ENCODE measurements at places on chromosomes 6 and 20.

DNA sequence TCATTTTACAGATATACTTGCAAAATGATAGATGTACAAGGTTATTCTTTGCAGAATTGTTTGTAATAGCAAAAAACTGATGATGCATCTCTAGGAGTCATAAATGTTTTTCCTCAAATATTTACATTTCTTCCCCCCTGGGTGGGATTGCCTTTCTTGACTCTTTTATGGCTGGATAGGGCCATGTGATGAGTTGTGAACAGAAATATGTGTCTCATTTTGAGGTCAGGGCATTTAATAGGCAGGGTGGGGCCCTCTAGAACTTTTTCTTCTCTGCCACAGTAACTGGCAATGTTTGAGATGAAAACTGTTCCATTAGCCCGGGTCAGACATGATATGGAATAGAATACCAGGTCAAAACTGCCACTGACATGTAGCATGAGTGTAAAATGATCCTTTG lies 159.5 kb upstream of the SYNCRIP start:
- DNase-seq = no peak

GRCh38 chr20:10927936-10928840 lies 254.4 kb upstream of the JAG1 start:
- no peak for DNase-seq

DNA sequence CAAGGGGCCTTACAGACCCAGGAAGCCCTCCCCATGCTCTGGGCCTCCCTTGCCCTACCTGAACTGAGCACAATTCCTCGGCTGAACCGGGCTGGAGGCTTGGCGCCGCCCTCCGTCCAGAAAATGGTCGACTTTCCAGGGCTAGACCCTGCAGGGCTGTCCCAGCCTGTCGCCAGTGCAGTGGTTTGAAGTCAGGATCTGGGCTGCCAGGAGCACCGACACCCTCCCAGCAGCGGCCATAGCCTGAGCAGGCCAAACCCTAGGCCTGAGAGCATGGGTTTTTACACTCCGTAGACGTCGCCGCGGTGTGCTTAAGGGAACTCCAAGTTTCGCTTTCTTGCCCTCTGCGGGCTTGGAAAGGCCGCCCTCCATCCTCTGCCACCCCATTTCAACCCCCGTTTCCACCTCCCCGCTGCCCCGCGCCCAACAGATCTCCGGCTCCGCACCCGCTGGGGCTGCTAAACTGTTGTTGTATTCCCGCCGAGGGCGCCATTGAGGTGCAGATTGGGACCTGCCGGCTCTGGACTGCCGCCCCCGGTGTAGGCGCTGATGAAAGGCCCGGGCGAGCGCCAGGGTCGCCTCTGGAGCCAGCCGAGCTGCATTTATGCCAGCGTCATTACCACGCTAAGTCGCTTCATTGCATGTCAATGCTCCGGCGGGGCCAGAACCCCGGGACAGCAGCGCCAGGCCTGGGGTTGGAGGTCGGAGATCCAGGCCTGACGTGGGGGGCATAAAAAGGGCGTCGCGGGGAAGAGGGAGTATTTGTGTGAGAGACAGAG lies 2.2 kb upstream of the TFAP2A start:
- DNase-seq = no peak

GRCh38 chr6:159879856-159880255 lies 10.9 kb upstream of the MAS1 start:
- no peak for DNase-seq

- no peak for DNase-seq
Observed at GRCh38 chr6:164378330-164378729, 931.1 kb downstream of the C6orf118 start.

GRCh38 chr6:139994998-139995397 lies 620.5 kb upstream of the CITED2 start:
- DNase-seq = no peak

DNA sequence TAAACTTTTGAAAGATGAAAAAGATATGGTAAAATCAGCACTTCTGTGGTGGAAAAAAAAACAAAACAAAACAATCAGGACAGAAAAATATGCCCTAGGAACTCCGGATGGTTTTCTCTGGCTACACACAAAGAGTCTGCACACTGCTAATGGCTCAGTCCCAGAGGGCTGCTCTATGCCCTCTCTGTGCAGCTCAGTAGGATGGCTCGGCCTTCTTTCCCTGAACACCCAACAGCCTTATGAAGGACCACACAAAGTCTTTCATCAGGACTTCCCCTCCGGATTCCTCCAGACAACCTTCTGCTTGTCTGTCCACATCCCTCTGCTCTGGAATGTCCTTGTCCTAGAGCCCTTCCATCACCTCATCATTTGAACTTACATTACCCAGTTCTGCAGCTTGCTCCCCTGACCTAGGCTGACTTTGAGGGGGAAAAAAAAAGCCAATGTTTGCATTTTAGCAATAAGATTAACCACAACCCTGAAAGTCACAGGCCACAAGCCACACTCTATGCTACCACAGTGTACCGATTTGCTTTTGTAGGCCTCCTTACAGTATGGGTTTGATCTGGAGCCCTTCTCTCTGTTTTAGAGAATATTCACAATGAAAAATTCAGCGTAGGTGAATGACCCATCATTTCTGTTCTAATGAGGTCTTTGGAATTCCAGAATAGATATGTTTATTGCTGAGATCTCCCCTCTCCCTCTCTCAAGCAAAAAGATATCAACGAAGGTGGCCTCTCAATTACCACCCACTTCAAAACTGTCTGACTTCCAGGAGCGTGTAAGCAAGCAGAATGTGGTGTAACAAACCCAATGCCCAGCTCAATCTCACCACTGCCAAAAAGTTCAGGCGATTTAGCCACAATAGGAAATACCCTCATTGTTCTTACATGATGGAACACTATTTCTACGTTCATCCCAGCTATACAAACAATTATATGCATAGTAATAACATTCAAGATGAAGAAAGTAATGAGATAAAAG lies 164.0 kb downstream of the GMDS start:
- DNase-seq = no peak

- DNase-seq = no peak
Observed at GRCh38 chr6:138240476-138241245, 22.4 kb upstream of the PBOV1 start.

DNA sequence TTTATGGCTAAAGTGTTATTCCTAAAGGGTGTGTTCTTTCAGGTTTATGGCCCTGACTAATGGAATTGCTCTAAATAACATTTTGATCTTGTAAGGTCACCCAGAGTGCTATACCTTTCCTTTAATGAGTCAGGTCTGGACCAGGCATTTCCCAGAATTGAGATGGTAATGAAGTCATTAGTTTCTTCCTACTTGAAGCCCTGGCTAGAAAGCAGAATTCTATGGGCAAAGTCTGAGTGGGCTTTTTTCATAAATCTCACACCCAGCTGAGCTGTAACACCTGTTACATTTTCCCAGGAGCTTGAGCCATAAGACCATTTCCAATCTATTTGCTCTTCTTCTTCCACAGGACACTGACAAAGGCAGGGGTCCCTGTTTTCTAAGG lies 122.0 kb upstream of the ID4 start:
- DNase-seq = no peak

DNA sequence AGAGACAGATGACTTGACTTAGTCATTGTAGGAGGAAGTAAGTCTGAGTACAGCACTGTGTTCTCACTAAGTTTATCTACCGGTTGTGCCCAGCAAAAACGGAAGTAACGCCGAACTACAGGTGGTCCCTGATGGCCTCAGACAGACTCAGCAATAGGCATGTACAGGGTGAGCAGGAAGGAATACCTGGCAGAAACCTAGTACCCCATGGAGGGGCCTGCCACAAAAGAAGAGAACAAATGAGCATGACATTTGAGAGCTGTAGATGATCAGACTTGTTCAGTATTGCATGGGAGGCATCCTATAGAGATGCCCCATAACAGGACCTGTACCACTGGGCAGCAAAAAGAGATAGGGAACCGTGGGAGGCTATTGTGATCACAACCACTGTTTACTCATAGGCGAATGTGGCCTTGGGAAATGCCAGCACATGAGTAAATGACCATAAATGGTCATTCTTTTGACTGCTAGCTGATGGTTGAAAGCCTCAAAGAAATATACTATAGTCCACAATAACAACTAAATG lies 106.4 kb upstream of the TAB2 start:
- DNase-seq = no peak

DNA sequence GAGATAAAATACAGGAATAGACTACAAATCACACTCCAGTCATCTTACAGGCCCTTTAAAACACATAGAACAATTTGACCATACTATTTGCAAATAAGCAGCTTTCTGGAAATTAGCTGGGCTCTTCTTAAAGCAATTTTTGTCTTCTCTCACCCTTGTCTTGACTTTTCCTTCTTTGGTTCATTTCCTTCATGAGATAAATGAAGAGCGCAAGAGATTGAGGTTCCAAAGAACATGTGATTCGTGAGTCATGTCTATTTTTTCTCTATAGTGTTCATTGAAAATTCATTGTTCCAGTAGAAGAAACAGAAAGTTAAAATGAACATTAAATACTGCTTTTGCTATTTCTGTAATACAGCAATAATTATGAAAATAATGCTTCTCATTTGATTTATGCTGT lies 33.9 kb downstream of the PRDM1 start:
- DNase-seq = no peak

- DNase-seq = no peak
Observed at GRCh38 chr6:75201901-75202672, 3.8 kb downstream of the COL12A1 start.

DNA sequence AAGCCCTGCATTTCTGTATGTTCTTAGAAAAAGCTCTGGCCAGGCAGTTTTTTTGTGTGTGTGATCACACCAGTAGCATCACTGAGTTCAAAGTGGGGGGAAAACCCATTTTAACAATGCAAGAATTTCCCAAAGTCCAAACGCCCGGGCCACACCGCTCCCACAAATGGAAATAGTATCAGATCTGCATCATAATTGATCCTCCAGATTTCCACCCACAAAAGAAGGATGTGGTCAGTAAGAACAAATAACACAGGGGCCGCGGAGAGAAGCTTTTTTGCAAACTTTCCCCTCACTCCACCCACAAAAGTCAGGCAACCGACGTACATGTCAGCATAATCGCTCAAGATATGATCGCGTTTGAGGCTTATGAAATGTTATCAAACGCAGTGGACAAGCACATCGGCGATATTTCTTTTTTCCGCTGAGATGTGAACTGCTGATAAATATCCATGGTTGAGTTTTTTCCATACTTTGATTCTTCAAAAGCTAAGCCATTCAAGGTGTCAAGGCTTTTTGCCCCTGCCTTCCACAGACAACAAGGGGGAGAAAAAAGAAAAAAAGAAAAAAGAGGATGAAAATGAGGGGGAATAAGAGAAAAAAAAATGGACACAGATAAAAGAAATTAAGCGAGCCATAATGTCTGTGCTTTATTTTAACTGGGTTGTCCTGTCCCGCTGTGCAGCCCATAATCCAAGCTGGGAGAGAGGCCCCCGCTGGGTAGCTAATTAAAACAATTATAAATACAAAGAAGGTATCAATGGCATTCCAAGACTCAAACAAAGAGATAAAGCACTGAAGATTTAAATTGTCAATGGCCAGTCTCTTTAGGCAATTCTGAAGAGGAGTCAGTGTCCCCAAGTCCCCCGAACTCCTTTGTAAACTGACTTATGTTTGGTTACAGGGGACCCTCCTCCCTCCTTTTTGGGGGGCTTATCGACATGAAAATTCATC lies 143.5 kb downstream of the ZFP64 start:
- no peak for DNase-seq

Data from cortex of kidney (tissue), 1 donor.